ENCODE measurements at places on chromosomes 2 and 18.

DNA sequence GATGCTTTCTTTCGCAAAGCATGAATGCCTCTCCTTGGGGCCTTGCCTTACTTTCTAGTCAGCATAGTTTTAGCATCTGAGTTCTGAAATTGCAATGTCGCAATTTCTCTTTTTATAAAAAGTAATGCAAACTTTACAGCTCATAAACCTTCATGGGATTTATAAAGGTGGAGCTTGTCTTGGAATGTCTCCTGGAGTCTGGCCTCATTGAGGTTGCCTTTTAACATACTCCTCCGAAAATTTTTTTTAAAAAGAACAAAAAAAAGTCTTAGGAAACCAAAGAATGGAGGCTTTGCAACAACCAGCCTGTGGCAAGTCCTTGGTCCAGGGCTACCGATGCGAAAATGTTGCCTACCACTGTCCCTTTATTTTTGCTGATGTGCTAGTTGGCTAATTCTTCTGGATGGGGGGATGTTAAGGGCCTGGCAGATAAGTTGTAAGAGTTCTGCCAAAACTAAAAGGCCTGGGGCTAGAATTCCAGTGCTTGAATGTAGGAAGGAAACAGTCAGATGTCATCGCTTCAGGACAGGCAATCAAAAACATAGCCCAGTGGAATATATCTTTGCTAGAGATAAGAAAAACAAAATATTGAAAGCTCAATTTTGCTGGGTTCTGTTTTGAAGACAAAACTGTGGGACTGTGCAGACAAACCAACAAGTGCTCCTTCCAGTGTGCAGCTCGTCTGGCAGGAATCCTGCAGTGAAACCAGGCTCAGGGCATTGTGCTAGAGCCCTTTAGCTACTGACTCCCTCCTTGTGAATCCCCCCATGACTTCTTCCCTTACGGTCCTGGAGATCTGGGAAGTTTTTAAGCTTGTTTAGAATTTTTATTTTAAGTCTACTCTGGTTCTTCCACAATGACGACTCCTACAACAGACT, 213.0 kb downstream of the PIEZO2 start:
- DNase-seq: peak; percentile 37

GRCh38 chr18:38792731-38793130, 1227.1 kb upstream of the CELF4 start:
- DNase-seq: no peak

GRCh38 chr18:46222710-46223360, 118.7 kb downstream of the HAUS1 start:
- DNase-seq: no peak

DNA sequence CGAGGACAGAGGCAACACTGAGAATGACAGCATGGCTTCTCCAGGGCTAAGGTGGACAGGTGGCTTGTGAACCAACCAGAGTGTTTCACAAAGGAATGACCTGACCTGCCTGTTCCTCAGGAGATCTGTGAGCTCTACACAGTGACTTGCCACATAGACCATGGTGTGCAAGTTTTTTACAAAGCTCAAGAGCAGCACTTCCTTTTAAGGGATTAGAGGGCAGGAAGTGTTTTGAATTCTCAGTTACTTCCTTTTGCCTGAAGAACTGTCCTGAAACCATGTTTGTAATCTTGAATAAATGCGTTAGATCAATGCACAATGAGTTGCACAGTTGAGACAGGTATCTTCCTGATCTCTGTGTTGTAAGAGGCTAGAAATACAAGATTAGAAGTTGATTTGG, 421.9 kb downstream of the THSD7B start:
- no peak for DNase-seq

DNA sequence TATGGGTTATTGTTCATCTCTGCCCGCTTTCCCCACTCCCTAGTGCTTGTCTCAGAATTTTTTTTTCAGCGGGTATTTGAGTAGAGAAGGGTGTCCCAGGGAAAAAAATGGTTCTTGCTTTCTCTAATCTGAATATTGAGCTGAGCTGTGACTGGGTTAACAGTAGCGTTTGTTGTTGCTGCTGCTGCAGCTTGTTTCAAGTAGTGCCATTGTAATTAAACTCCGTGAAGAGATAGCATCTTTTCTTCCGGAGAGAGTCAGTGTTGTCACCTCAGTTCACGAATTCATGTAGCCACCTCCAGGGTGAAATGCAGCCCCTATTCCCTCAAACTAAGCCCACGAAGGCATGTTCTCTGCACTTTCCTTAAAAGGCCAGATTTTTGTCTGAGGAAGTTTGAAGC, 1.5 kb upstream of the AAK1 start:
- DNase-seq: no peak

- DNase-seq: no peak
Observed at GRCh38 chr2:3754795-3755194, 51.4 kb downstream of the DCDC2C start.

DNA sequence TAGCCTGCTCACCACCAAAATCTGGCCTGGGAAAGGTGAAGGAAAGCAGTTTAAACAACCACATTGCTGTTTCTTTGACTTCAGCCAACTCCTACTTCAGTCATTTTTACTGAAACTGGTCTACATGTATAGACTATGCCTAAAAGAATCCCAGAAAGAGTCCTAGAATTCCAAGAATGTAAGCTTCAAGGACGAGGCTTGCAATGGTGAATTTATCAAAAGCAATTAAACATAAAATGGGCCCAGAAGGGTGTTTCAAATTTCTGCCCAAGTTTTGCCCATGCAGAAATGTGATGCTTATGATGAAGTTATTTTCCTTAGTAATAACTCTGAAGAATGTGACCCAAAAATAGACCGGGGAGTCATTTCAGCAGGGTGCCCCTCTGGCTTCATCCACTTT, 16.6 kb downstream of the EN1 start:
- no peak for DNase-seq

All from SK-N-MC (cell line).